Thoracic aorta endothelial cell (primary cell): ENCODE measurements at places on chromosomes 6 and 20. TPM values are rescaled to one million over a fixed set of nuclear protein-coding genes. Genes with fewer than 3 reads are reported as not detected.

The ENPP5 gene
- not detected in 2 replicates for total RNA-seq

The CNKSR3 gene
- 6.9 and 9.1 TPM in 2 replicates for total RNA-seq

The KCNK16 gene
- not detected in 2 replicates for total RNA-seq

The ALDH5A1 gene
- 0.40 and 0.72 TPM in 2 replicates for total RNA-seq

The HUS1B gene
- total RNA-seq, result 1.7 and 3.2 TPM in 2 replicates

The COL11A2 gene
- total RNA-seq, result 0.13 and 0.29 TPM in 2 replicates

The MLIP gene
- 2.7 and 24.1 TPM in 2 replicates for total RNA-seq

The SEC23B gene
- 47.2 and 48.9 TPM in 2 replicates for total RNA-seq

The OGFRL1 gene
- 27.9 and 29.1 TPM in 2 replicates for total RNA-seq

The POM121L2 gene
- total RNA-seq, result not detected in 2 replicates

The ZC3H12D gene
- total RNA-seq, result 0.14 TPM in 1 of 2 replicates, not detected in the other

The THBD gene
- 38.6 and 122 TPM in 2 replicates for total RNA-seq
